Activated CD4-positive, alpha-beta T cell treated with anti-CD3 and anti-CD28 coated beads, Interleukin-2, Interleukin-6, amounts not matched to agents 100 ng/mL and 50 ng/mL, durations not matched to agents 16 hours and 8 hours (primary cell): ENCODE measurements at places on chromosomes 7 and 10.

- DNase-seq: peak; percentile 57
Observed at GRCh38 chr7:37833107-37833817, 15.1 kb upstream of the NME8 start.

GRCh38 chr10:43314626-43315495, 48.0 kb upstream of the RASGEF1A start:
- no peak for DNase-seq

DNA sequence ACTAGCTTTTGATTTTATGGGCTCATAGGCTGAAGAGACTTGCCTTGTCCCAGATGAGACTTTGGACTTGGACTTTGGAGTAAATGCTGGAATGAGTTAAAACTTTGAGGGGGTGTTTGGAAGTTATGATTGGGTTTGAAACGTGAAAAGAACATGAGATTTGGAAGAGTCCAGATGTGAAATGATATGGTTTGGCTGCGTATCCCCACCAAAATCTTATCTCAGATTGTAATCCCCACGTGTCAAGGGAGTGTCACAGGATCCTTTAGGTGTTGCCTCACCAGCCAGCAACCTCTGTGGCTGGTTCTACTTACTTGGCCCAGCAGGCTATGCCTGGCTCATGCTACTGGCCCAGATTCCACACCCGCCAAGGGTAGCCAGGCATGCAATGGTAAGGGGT, 119.6 kb upstream of the NPY start:
- no peak for DNase-seq

DNA sequence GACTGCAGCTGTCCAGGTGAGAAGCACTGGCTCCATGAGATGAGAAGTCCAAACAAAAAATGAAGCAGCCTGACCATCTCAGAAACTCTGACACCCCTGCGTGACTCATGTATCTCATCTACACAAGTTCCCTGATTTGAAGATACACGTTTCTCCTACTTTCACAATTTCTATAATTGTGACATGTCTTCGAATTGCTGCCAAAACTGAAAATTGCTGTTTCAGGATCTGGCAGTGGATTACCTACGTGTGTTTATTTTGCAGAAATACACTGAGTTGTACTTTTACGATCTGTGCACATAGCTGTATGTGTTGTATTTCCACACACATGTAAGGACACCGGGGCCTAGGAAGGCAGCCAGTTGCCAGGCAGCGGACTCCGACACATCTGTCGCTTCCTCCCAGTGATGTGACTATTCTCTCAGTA, 53.2 kb downstream of the LARP4B start:
- DNase-seq: no peak

GRCh38 chr10:75980419-75981002, 549.1 kb downstream of the LRMDA start:
- DNase-seq: no peak

DNA sequence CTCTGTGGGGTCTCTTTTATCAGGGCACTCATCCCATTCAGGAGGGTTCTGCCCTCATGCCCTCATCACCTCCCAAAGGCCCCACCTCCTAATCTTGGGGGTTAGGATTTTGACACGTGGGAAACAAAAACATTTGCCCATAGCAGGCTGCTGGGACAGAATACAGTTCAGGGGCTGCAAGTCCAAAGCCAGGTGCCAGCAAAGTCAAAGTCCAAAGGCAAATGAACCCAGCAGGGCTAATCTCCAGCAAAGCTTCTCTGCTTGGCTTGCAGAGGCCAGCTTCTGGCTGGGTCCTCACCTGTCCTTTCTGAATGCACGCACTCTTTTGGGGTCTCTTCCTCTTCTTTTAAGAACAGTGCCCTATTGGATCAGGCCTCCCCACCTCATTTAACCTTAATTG, 359.9 kb downstream of the DPP6 start:
- DNase-seq: no peak

GRCh38 chr10:71641986-71642385, 77.6 kb downstream of the C10orf105 start:
- DNase-seq: no peak

GRCh38 chr10:102421757-102422512, 1.3 kb downstream of the FBXL15 start:
- DNase-seq: peak; percentile 49

DNA sequence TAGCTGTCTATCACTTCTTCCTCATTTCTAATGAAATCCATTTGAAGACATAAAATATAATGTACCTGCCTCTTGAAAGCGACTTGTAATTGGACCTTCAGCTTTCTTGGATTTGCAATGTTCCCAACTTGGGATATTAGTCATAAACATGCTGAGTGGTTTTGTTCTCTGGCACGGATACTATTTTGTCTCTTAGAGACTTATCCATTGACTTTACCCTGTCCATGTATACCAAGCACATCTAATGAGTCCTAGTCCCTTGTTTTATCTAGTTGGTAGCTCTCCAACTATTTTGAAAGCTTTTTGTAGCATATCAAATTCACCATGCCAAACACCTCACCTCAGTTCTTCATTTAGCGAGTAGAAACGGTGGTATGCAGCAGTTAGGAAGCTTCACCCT, 18.9 kb downstream of the PLEKHS1 start:
- DNase-seq: no peak

DNA sequence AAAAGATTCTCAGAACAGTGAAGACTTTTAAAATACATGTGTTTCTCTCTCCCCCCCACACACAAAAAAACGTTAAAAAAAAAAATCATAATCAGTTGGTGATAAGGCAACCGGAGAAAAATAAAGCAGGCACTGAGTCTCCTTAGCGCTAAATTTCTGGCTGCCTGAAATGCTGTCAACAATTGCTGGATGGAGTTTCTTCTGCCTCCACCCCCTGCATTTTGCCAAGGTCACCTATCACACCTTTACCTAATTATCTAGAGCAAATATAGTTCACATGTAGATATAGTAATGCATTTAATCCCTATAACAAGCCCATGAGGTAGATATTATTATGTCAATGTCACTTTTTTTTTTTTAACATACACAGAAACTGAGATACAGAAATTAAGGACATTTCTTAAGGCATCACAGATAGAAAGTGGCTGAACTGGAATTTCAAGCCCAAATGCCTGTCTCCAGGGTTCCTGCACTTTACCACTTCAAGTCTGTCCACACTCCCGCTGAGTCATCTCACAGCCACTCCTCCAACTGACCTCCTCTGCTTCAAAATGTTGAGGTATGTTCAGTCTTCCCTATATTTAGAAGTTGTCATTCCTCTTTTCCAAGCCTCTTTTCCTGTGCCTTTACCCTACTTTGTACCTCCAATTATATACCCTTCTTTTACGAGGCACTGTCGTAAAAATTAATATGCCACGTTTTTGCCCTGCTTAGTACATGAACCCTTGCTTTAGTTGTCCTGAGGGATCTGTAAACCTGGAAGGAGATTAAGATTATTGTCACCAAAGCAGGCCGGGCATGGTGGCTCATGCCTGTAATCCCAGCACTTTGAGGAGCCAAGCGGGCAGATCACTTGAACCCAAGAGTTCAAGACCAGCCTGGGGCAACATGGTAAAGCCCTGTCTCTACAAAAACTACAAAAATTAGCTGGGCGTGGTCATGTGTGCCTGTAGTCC, 72.8 kb upstream of the MPP7 start:
- no peak for DNase-seq

DNA sequence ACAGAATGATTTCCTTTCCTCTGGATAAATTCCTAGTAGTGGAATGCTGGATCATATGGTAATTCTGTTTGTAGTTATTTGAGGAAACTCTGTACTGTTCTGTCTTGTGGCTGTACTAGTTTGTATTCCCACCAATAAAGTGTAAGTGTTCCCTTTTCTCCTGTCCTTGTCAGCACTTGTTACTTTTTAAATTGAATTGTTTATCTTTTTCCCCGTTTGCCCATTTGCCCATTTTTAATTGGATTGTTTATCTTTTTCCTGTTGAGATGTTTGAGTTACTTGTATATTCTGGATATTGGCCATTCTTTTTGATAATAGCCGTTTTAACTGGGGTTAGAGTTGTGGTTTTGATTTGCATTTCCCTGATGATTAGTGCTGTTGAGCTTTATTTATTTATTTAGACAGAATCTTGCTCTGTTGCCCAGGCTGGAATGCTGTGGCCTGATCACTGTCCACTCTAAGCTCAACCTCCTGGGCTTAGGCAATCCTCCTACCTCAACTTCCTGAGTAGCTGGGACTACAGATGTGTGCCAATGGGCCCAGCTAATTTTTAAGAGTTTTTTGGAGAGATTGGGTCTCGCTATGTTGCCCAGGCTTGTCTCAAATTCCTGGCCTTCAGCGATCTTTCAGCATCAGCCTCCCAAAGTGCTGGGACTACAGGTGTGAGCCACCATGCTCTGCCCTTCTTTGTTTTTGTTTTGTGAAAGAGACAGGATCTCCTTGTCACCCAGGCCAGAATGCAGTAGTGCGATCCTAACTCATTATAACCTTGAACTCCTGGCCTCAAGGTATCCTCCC, 23.0 kb downstream of the BMPR1A start:
- no peak for DNase-seq

GRCh38 chr10:45064998-45065397, 64.3 kb downstream of the ZNF22 start:
- no peak for DNase-seq

DNA sequence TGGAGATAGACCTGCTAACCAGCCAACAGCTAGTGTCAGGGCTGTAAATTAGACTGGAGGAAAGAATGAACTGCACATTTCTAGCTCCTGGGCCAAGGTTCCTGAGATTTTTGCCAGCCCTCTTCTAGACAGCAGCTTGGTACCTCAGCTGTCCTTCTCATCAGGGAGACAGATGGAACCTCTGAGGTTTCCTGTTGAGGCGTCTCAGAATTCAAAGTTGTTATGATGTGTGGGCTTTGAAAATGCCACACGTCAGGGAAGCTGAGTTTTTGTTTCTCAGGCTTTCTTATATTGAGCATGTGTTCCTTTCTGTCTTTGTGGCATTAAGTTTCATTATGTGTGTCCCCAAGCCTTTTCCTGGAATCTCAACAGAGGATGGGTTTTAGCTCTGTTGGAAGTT, 736.6 kb downstream of the AUTS2 start:
- DNase-seq: peak; percentile 17

DNA sequence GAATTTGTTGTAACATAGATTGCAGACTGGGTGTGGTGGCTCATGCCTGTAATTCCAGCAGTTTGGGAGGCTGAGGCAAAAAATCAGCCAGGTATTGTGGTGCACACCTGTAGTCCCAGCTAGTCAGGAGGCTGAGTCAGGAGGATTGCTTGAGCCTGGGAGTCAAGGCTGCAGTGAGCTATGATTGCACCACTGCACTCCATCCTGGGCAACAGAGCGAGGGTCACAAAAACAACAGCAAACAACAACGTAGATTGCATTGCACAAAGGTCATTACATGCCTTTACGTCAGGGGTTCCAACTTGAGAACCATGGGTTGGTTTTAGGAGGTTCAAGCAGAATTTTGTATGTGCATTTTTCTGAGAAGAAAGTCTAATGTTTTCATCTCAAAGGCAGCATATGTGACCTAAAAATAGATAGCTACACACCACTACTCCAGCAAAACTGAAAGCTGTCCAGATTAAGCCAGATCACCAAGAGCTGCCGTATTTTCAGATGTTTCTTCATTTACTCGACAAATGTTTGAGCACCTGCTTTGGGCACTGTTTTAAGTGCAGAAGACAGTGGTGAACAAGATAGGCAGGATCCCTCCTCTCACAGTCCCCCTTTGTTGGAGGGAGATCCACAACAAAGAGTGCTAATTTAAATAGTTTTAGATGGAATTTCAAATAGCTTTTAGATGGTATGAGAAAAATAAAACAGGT, 28.3 kb upstream of the CYP26C1 start:
- DNase-seq: no peak

DNA sequence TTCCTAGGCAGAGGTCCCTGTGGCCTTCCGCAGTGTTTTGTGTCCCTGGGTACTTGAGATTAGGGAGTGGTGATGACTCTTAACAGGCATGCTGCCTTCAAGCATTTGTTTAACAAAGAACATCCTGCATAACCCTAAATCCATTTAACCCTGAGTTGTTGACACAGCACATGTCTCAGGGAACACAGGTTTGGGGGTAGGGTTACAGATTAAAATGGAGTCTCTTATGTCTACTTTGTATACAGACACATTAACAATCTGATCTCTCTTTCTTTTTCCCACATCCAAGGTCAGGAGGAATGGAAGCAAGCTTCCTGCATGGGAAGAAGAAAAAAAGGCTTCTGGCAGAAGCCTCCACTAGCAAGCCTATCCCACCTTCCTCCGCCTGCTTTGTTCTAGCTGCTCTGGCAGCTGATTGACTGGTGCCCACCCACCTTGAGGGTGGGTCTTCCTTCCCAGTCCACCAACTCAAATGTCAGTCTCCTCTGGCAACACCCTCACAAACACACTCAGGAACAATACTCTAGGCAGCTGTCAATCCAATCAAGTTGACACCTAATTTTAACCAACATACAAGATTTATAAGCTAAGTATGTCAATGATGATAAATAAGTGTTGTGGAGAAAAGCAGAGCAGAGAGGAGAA, 176.5 kb upstream of the CCZ1B start:
- no peak for DNase-seq

- DNase-seq: no peak
Observed at GRCh38 chr10:122172361-122173008, 98.6 kb upstream of the BTBD16 start.

DNA sequence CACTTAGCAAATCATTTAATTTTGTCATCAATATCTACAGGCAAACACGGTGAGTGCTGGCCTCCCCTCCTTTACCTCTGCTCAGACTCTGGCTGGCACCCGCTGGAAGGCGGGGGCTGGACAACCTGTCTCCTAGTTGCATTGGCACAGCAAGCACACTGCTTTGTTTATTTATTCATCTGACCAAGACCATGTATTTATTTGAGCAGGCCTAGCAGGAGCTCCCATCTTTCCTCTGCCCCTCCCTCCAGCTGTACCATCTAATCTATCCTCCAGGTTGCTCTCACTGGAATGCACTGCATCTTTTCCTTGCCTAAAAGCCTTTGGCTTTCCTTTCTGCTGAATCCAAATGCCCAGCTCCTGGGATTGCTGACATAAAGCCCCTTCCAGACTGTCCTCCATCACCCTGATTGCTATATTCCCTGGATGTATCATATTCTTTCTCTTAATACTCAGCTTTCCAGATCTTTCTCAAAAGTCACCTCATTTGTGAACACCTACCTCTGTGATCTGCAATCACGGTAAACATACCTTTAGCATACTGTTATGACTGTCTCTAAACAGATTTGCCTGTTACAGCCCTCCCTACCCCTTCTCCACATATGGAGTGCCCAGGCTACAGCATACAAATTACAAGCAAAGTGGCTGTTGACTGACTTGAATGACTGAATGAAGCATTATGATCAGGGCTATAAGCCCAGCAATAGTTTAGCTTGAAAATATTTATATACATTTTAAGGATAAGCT, 9.6 kb downstream of the ELMO1 start:
- DNase-seq: peak; percentile 48

GRCh38 chr7:155530601-155531000, 15.8 kb downstream of the CNPY1 start:
- no peak for DNase-seq

GRCh38 chr10:22518167-22518724, 172.9 kb downstream of the SPAG6 start:
- no peak for DNase-seq

- DNase-seq: no peak
Observed at GRCh38 chr10:6328699-6329423, 126.1 kb downstream of the PFKFB3 start.

- no peak for DNase-seq
Observed at GRCh38 chr7:129144834-129145668, 544 bp downstream of the TSPAN33 start.
